AG10803 (cell line): ENCODE measurements at places on chromosomes 4 and X.

GRCh38 chrX:51975811-51976210, 82.4 kb downstream of the MAGED1 start:
- DNase-seq, result no peak

DNA sequence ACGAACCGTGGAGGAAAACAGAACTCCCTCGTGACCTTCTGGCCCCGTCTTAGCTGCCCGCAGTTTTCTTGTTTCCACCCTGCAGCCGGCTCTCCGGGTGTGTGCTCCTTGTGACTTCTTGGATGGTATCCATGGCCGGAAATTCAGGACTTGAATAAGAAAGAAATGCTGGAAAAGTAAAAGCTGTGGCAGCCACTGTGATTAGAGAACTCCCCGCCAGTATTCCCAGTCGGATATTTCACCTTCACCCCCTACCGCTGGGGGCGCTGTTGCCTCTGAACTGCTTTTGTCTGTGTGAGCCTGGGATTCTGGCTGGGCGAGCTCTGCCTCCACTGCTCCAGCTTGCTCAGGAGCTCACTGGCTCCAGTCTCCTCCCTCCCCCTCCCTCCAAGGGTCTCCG, 41.5 kb upstream of the CYP4V2 start:
- DNase-seq, result peak; percentile 19

GRCh38 chr4:53551958-53552357, 39.3 kb downstream of the LNX1 start:
- peak; percentile 51 for DNase-seq

DNA sequence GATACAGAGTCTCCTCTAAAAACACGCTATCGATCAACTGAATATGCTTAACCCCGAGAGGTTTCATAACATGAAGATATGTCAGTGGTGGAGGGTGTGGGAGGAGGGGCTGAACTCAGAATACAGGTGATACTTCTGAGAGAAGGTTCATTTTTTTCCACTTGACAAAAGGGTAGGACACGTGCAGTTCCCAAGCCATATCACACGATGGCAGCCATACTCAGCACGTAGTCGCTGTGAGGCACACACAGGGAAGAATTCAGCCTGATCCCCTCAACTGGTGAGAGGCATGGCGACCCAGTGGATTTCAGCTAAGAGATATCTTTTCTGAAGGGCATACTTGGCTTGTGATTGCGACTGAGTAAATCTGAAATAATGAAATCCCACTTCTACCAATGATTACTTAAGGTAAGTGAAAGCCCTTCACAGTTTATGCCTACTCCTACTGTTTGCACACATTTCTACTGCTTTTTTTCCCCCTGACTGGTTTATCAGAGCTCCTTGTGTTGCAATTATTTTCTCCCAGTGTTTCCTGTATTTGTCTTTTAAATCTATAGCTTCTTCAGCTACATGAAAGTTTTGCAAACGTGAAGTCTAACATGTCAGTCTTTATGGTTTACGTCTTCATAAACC, 133.1 kb downstream of the CORIN start:
- DNase-seq, result peak; percentile 30

DNA sequence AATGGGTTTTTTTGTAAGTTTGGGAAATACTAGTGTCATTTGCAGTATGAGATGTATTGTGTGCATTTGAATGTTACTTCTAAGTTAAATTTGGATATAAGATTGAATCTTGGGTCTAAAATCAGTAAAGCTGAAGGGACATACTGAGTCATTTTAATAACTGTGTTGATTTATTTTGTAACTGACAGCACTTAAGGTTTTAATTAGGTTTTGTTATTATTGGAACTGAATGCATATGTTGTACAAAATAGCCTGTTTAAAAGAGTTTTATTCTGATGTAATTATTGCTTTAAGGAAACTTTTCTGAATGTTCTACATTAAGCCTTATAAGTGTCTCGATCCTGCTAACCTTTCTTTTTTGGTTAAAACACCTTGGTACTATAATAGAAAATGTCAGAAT, 396.6 kb downstream of the MAPK10 start:
- DNase-seq, result no peak

DNA sequence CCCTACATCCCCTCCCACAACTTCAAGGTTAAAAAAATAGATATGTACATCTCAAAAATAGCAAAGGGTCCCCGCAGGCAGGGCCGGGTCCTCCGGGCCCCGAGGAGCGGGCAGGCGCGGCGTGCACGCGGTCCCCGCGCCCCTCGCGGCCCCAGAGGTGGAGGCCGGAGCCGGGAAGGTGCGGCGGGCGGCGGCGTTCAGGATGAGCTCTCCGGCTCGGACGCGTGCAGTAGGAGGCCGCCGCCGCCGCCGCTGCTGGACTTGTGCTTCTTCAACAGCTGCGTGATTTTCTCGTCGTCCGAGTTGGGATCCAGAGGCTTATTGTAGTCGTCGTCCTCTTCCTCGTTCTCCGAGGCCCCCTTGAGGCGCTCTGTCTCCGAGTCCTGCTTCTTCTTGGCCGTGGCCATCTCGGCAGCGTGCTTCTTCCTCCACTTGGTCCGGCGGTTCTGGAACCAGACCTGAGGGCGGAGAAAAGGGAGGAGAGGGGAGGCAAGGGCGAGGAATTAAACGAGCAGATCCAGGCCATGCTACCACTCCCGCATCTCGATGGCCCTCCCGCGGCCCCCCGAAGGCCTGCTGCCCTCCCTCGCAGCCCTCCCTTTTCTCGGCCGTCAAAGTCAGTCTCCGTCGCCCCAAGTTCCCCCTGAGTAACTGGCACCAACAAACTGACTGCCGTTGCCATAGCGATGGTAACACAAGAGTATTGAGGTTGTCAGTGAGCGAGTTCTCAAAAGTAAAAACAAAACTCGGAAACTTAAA, 5.8 kb downstream of the NKX6-1 start:
- peak; percentile 17 for DNase-seq

- peak; percentile 58 for DNase-seq
Observed at GRCh38 chr4:176313596-176314336, 6.0 kb upstream of the SPCS3 start.

- peak; percentile 99 for DNase-seq
Observed at GRCh38 chr4:140237616-140238350, 83.8 kb upstream of the MAML3 start.

DNA sequence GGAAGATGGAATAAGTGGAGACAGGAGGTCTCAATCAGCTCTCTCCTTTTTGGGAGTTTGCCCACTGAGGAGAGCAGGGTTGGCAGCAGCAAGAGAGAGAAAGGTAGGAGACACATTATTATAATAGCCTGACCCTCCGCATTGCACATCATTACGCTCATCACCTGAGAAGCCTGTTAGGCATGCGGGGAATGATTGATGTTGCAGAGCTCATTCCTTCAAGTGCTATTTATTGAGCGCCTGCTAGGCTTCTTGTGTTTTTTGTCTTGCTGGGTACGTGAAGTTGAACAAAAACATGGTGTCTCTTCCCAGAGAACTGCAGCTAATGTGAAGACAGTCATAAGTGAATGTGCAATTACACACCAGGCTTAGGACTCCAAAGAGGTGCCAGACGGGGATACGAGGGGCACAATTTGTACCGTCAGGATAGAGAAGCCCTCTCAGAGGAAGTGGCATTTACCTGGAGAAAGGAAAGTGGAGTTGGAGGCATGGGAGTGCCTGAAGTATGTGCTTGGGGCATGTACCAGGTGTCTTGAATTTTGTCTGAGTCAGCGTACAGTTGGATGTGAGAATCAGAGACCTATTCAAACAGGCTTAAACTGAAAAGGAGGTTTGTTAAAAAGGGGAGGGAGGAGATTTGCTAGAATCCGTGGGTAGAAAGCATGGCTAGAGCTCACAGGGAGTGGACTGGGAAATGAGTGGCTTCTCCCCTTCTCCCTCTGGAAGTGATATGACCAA, 90.2 kb upstream of the SOD3 start:
- no peak for DNase-seq
